ENCODE measurements at places on chromosomes 3 and 15.
A peak's percentile ranks its signal among the peaks of the same experiment; 100 is the strongest.

DNA sequence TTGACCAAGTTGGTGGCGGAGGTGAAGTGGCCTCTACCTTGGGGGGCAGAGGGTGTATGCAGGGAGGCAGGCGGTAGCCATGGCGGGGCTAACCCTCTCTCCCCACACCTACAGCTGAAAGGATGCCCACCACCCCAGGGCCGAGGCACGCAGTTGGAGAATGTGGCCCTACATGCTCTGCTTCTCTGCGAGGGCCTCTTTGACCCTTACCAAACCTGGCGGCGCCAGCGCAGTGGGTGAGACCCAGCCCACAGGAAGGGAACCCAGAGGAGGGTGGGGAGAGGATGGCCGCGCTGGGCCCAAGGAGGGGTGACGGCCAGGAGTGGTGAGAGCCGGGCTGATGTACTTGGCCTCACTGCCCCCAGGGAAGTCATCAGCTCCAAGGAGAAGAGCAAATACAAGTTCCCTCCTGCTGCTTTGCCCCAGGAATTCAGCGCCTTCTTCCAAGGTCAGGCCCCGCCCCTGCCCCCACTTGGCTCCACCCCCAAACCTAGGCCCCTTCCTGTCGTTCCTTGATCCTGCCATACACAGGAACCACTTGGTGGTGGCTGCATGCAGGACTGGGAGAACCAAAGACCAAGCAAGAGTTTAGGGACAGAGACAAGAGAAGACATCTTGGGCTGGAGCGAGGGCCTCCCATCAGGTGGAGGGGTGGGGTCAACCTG is 9.8 kb downstream of the NBEAL2 start:
- DNase-seq = peak; percentile 57

- no peak for DNase-seq
Observed at GRCh38 chr3:11140713-11141104, 13.6 kb upstream of the HRH1 start.

DNA sequence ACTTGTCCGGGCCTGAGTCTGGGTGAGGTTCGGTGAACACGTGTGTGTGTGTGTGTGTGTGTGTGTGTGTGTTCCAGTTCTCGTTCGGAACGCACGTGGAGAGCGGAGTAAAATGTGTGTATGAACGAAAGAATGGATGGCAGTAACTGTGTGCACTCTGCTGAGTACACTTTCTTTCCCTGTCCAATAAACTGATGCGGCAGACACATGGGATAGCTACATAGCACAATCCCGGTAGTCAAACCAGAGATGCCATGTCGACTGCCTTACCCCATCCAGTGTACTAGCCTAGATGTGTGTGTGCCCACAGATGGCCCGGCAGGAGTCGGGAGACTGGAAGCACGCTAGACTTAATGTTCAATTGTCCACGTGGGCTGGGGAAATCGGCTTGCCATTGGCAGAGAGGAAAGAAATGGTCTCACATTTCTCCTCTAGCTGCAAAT is 507 bp upstream of the GOLIM4 start:
- peak; percentile 52 for DNase-seq

- DNase-seq = no peak
Observed at GRCh38 chr3:190970560-190970959, 108.1 kb upstream of the GMNC start.

DNA sequence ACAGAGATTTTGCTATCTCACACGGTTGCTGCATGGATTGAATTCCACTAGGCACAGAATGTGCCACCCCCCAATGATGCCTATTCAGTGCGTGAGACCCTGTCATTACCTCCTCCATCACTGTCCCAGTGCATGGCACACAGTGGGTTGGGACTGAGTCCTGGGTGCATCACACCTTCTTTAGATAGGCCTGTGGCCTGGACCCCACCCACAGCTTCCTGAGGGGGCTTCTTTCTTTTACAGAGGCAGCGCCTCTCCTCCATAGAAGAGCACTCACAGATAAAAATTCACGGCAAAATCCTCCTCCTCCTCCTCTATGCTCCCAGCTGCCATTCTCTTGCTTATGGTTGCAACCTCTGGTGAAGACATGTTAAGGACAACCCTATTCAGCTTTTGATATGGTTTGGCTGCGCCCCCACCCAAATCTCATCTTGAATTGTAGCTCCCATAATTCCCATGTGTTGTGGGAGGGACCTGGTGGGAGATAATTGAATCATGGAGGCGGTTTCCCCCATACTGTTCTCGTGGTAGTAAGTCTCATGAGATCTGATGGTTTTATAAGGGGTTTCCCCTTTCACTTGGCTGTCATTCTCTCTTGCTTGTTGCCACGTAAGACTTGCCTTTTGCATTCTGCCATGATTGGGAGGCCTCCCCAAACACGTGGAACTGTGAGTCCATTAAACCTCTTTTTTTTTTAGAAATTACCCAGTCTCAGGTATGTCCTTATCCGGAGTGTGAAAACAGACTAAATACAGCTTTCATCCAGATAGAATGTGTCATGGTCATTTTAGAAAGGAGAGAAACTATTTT is 147.6 kb downstream of the KLF13 start:
- DNase-seq = peak; percentile 6

- DNase-seq = no peak
Observed at GRCh38 chr3:71554649-71555048, 28.9 kb downstream of the FOXP1 start.

GRCh38 chr15:70647396-70647795 is 116.0 kb downstream of the UACA start:
- no peak for DNase-seq

DNA sequence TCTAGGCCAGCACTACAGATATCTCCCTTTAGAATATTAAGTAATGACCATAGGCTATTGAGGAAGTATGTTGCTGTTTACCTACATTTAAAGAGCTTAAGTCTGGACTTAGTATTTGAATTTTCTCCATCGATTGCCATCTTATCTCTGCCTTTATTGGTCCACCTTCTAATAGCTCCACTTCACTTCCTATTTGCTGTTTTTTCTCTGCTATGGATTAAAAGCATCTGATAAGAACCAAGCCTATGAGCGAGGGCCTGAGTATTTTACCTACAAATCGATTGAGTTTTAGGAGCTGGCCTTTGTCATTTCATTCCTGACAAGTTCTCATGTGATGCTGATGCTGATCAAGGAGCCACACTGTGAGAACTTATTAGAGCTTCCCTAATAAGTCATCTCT is 52.6 kb upstream of the AKAP13 start:
- DNase-seq = no peak

- DNase-seq = no peak
Observed at GRCh38 chr3:145411605-145412004, 749.4 kb downstream of the PLOD2 start.

GRCh38 chr3:107929088-107929487 is 161.7 kb downstream of the CD47 start:
- no peak for DNase-seq

- DNase-seq = no peak
Observed at GRCh38 chr3:96748139-96748538, 66.3 kb upstream of the EPHA6 start.

GRCh38 chr15:99426431-99427105 is 139.2 kb upstream of the MEF2A start:
- no peak for DNase-seq

- no peak for DNase-seq
Observed at GRCh38 chr15:65460741-65461347, 38.1 kb upstream of the IGDCC4 start.

DNA sequence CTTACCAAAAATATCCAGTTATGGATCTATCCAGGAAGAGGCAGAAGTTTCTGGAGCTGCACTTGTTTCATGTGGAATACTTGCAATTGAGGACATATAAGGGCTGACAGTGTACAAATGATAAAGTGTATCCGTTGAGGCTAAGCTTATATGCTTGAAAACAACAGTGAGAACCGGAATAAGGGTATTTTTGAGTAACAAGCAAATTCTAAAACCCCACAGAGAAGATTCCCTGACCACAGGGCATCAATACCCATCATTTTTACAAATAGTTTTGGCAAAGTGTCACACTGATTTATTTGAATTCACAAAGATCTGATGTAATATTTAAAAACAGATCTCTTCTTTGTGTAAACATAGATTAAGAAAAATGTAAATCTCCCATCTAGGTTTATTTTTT is 208.4 kb downstream of the FMN1 start:
- DNase-seq = no peak

GRCh38 chr3:182716114-182716688 is 77.1 kb upstream of the ATP11B start:
- DNase-seq = no peak

GRCh38 chr15:99414755-99415731 is 150.7 kb upstream of the MEF2A start:
- peak; percentile 18 for DNase-seq

GRCh38 chr3:17730318-17730967 is 12.0 kb downstream of the TBC1D5 start:
- DNase-seq = no peak

DNA sequence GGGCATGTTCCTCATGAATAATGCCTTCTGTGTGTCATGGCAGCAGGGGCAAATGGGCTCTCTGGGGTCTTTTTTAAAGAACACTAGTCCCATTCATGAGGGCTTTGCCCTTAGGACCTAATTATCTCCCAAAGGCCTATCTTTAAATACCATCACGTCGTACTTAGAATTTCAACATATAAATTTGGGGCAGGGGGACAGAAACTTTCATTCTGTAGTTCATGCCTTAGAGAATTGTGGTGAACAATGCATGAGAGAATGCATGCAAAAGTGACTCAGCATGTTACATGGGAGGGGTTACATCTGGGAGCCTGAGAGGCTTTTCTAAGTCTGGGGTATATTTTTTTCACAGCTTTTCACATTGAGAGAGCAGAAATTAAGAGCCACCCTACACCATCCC is 208.5 kb upstream of the ROPN1 start:
- no peak for DNase-seq

GRCh38 chr15:62977952-62978811 is 64.4 kb upstream of the TPM1 start:
- no peak for DNase-seq

DNA sequence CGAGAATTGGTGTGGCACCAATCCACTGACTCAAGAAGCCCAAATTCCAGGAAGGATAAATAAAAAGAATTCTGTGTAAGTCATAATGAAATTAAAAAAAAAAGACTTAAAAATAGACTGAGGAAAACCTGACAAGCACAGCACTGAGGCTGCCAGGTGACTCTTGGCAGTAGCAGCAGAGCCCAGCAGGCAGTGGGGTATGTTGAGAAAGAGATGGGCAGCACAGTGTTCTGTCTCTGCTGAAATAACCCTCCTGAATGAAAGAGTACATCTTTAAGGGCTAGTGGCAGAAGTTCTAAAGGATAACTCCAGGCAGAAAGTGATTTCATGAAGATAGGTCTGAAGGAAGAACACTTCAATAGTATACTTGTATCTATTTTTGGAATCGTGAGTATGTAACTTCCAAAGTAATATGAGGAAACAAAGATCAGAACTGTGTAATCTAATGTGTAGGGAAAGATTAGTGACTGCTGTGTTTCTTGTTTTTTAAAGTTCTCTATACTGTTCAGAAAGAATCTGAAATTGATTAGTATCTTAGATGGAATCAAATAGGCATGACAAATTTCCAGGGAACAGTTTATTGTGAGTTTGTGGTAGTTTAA is 75.9 kb downstream of the RAB7A start:
- DNase-seq = no peak

GRCh38 chr15:92332125-92332899 is 61.4 kb upstream of the ST8SIA2 start:
- no peak for DNase-seq

GRCh38 chr15:78461171-78461888 is 23.3 kb downstream of the IREB2 start:
- no peak for DNase-seq

- no peak for DNase-seq
Observed at GRCh38 chr3:194259982-194260766, 91.0 kb downstream of the CPN2 start.

GRCh38 chr3:53753518-53754183 is 92.6 kb downstream of the CHDH start:
- no peak for DNase-seq

DNA sequence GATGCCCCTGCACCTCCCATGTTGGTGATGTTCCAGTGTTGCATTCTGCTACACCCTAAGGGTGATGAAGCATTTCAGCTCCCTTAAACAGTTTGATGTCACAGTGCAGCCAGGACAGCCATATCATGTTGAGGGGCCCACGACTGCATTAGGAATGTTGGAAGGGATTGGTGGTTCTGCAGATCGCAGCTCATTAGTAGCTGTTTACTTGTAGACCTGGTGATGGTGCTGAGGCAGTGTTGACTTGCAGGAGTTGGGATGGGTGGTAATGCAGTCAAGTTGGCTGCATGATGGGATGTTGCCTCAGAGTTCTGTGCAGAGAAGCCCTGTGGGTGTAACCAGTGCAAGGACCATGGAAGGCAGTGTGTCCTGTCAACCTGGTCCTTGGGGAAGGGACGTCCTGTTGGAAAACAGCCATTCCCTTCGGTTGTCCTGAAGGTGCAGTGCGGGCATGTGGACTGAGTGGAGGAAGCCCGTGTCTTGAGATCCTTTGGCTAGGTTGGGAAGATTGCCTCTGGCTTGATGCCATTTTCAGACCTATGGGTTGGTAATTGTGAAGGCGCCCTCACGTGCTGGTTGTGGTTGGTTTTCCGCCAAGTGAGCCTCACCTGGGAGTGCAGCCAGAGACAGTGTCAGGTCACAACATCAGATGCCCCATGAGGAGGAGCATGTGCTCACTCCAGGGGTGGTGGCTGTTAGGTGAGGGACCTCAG is 100.7 kb downstream of the SNRPN start:
- peak; percentile 15 for DNase-seq

GRCh38 chr3:28081533-28081947 is 159.9 kb upstream of the CMC1 start:
- DNase-seq = peak; percentile 51

DNA sequence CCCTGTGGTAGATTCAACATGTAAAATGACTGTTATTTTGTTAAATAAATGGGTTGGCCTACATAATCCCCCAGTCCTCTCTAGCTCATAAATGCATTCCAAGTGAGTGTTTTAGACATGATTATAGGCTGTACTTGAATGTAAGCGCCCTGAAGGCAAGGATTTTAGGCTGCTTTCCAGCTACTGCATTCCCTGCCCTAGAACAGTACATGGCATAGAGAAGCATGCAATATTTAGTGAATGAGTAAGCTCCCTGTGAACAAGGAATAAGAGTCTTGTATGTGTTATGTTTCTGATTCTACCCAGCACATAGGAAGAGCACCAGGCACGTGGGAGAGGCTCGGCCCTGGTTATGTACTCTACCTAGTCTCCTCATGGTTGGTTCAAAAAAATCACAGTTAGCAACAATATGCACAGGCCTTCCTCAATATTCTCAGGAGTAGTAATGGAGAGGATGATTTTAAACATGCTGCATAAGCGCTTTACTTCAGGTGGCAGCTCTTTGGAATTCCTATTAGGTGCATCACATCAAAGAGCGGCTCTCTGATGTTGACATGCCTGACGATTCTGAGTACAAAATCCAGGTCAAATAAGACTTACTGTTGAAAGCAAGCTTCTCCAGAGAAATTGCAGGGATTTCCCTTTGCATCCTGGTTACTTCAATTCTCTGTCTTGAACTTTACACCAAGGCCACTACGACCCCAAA is 456.6 kb downstream of the MAGI1 start:
- DNase-seq = no peak

Data from H9 (cell line).